ENCODE measurements at places on chromosomes 5 and 9.

GRCh38 chr5:32443541-32444430, 754 bp downstream of the ZFR start:
- peak; percentile 11 for DNase-seq

DNA sequence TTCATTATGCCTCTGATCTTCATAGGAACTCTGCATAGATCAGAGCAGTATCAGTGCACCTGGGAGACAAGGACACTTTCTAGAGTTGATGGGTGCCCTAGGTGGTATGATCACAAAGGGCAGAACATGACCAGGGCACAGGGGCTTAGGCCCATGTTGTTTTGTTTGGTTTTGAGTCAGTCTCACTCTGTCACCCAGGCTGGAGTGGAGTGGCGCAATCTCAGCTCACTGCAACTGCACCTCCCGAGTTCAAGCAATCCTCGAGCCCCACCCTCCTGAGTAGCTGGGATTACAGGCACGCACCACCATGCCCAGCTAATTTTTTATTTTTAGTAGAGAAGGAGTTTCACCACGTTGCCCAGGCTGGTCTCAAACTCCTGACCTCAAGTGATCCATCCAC, 17.6 kb downstream of the ALDH7A1 start:
- no peak for DNase-seq

DNA sequence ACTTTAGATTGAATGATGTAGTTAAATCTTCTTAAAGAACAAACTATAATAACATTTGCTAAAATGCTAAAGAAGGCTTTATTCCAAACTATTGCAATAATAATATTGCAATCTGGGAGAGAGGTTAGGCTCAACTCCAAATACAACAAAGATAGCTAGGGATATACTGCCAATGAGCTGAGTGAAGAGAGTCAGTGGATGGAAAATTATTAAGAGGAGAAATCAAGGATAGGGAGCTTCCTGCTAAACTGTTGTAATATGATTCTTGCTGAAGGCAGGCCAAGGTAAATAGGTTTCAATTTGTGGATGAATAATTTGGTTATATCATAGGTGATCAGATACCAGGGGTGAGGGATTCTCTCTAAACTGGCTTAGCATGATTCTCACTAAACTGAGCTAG, 1651.5 kb downstream of the EFNA5 start:
- no peak for DNase-seq

- no peak for DNase-seq
These were observed 51.3 kb upstream of the PRLR start for GRCh38 chr5:35281613-35282012.

GRCh38 chr5:177142778-177143177, 9.2 kb downstream of the NSD1 start:
- no peak for DNase-seq

GRCh38 chr9:101486693-101487442, 46.8 kb upstream of the RNF20 start:
- no peak for DNase-seq

DNA sequence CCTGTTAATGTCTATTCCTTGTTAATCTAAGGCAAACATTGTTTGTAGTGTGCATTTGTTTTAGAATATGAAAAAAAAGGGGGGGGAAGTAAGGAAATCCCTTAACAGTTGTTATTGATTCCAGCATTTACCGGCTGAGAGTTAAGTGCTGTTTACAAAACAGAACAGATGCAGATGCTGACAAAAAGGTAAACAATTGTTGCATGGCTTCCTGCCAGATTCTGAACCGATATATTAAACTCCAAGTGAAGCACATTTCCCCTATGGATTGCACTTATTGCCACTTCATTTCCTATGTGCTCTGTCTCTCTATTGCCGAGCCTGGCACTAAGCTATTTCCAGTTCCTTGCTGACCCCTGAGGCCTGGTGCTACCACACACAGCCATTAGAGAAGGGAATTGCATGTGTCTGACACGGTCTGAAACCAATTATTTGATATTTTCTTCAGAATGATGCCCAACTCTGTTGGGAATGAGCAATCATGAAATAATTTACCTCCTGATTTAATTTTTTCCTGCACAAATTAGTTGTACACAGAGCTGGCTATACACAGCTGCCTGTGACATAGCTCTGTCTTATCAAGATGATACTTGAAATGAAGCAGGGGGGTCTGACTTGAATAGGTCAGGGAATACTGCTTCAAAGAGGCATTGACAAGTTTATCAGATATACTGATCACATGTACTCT, 109.8 kb downstream of the KIAA0825 start:
- no peak for DNase-seq

DNA sequence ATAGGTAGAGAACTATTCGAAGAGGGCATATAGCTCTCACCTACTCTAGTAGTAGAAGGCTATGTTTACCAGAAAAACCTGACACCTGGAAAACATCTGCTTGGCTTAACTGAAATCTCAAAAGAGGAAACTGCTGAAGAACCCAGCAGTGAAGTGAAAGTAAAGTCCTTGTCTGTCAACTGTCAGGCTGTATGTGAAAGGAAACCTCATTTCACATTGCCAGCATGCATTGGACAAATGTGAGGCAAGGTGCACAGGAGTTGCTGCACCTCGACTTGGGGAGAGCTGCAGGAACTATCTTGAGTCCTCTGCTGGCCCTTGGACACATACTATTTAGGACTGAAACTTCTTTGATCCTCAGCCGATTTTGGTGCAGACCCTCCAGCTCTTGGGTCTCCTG, 53.3 kb downstream of the NREP start:
- DNase-seq: no peak

- no peak for DNase-seq
These were observed 1366.1 kb downstream of the PTPRD start for GRCh38 chr9:9246726-9247125.

DNA sequence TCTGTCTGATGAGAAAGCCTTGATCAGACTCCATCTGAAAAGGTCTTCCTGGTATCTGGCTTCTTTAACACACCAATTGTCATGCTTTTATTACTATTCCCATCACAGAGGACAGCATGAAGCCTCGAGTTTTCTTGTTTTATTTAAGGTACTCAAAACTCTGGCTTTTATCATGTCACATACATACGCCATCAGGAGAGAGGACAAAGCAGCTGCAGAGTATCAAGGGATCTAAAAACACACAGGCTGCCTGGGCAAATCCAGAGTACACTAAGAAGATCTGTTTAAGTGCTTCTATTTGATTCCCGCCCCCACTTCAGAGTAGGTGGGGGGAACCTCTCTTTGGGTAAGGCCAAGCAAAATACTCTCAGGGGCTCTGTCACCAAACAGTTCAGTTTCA, 277.2 kb downstream of the SPOCK1 start:
- no peak for DNase-seq

DNA sequence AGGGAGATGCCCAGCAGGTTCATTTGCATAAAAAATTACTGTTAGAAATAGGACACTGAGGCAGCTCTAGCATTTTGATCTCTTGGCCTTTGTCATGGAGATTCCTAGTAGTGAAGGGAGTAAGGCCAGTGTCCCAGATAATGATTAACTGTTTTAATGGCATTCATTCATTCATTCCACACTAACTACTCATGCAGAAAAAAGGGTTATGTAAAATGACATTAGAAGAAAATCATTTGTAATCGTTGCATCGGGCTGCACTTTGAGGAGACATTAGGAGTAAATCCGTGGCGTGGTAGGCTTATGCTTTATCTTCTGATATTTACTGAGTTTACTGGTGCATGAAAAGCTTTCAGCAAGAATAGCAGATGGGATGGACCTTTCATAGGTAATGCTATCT, 82.6 kb upstream of the GRHPR start:
- no peak for DNase-seq

GRCh38 chr5:113343343-113343742, 91.4 kb downstream of the TSSK1B start:
- DNase-seq: no peak

- no peak for DNase-seq
These were observed 365.0 kb upstream of the CDH9 start for GRCh38 chr5:27403243-27403882.

DNA sequence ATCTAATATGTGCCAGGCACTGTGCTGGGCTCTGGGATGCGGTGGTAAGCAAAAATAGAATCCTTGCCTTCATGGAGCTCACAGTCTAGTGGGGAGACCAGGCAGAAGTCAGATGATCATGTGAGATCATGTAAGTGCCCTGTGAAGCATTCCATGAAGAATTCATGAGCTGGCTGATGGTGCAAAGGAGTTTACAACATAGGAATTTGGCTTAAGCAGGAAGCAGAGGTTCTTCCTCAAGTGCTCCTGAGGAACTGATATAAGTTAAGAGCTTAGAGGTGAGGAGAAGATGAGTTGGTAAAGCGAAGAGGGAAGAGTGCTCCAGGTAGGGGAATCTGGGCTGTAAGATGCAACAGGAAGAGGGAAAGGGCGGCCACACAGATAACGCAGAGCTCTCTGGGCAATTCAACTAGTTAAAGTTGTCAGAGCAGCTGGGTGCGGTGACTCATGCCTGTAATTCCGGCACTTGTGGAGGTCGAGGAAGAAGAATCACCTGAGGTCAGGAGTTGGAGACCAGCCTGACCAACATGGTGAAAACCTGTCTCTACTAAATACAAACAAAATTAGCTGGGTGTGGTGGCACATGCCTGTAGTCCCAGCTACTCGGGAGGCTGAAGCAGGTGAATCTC, 78.5 kb upstream of the SPATA31D4 start:
- no peak for DNase-seq

All from stimulated activated CD8-positive, alpha-beta memory T cell treated with anti-CD3 and anti-CD28 coated beads, Interleukin-4, amount 100 ng/mL, for 4 hours (primary cell).